Cerebellar cortex (tissue), 1 donor: ENCODE measurements at places on chromosomes 16 and 17.

DNA sequence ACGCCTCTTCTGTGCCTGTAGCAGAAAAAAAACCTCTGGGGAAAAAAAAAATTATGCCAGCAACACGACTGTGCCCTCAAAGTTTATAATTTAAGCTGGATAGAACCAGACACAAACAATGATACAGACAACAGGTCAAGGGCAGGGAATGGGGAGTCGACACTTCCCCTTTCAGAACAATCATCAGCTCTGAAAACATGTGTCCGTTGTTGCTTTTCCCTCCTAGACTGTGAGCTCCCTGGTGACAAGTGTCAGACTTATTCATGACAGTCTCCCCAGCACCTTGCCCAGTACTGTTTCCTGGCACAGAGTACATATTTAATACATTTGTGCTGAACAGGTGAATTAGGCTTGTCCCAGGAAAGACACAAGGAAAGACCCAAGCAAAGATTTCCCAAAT is 178.3 kb downstream of the SOX9 start:
- DNase-seq, result no peak

DNA sequence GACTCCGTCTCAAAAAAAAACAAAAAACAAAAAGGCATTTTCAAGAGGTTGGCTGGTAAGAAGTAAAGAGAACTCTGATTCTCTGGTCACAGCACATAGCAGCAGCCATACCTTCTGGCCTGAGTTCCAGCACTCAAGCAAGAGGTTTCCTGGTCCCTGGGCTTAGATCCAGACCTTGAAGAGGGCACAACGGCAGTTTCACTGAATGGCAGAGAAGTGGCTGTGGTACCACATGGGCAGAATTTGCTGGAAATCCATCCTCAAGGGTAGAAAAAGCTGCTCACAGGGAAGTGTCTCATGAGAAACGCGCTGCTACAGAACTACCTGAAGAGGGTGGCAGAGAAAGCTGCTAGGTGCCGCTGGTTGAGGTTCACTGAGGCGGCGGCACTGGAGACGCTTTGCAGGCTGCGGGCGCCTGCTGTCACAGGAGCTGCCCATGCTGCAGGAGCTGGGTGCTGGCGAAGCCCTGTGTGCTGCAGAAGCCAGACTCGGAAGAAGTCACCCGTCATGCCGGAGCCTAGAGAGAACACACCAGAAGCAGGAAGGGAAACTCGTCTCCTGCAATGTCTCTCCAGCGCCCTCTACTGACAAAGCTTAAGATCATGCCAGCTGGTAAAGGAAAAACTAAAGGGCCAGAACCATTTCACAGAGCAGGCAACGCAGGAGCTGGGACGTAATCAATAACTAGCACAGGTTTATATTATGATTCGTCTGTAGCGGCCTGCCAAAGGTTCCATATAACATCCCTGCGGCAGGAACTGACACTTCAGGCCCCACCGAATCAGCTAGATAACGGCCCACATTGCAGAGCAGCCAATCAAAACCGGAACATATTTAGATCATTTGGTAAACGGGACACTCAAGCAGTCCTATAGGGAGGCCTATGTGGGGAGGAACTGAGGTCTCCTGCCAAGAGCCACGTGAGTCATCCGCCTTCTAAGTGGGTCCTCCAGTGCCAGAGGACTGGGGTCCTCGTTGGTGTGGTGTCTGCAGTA is 5.4 kb upstream of the ZNF213 start:
- DNase-seq, result peak; percentile 96

DNA sequence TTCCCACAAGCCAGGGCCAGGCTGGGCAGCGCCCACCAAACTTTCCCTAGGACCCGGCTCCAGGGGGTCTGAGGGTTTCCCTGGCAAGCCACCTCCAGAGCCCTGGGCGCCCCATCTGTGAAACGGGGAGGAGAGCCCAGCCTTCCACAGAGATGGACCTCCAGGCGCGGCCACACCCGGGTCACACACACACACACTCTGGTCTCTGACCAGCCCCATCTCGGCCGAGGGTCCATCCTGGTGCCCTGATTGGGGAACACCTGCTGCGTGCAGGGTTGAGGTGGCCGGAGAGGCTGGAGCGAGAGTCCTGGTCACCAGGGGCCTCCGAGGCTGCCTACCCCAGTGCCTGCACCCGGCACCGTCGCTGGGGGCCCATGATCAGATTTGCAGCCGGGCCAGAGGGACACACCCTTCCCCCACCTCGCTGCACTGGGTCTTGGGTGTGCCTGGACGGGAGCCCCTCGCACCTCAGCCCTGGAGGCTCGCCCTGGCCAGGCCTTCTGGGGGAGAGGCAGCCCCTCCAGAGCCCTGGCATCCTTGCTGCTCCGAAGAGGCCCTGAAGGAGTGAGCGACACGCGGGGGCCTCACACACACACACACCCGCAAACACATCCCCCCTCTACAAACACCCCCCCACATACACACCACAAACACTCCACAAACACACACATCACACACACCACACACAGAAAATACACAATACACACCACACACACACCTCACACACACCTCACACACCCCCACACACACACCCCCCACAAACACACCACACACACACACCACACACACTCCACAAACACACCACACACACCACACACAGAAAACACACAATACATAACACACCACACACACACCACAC is 29.7 kb downstream of the SLC25A10 start:
- no peak for DNase-seq

GRCh38 chr17:72724267-72724666 is 368.2 kb downstream of the SLC39A11 start:
- DNase-seq, result no peak

- no peak for DNase-seq
Measured at GRCh38 chr16:71480956-71481355, 8.2 kb downstream of the ZNF19 start.

GRCh38 chr17:14061666-14062560 is 7.4 kb upstream of the COX10 start:
- no peak for DNase-seq

DNA sequence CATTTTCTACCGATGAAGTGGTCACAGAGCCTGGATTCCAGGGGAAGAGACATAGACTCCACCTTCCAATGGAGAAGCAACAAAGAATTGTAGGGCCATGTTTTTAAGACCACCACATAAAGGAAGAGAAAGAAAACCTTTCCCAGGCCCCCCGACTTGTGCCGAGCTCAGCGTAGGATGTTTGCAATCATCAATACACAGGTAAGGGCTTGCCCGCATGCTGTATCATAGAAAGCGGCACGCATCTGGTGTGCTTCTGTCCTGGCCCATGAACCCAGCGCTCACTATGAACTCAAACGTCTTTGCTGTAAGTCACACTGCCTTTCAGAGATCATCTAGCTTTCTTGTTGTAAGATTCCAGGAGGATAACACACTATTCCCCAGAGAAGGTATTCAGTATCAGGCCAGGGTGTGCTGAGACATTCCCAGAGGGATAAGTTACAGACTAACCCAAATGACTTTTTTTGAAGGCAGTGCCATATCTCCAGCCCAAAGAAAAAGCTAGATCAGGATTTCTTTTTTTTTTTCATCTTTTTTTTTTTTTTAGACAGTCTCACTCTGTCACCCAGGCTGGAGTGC is 79.5 kb upstream of the RPL38 start:
- DNase-seq, result no peak

DNA sequence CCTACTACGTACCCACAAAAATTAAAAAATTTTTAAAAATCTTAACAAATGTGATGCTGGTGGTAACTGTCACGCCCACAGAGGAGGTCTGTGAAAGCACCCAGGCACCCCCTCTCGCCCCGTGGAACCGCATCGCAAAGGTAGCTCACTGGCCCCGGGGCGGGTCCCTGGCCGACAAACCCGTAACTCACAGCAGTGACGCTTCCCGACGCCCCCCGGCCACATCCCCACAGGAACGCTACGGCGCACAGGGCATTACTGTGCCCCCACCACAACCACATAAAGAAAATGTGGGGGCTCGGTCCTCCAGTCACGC is 366 bp downstream of the ANKS3 start:
- DNase-seq, result peak; percentile 9

DNA sequence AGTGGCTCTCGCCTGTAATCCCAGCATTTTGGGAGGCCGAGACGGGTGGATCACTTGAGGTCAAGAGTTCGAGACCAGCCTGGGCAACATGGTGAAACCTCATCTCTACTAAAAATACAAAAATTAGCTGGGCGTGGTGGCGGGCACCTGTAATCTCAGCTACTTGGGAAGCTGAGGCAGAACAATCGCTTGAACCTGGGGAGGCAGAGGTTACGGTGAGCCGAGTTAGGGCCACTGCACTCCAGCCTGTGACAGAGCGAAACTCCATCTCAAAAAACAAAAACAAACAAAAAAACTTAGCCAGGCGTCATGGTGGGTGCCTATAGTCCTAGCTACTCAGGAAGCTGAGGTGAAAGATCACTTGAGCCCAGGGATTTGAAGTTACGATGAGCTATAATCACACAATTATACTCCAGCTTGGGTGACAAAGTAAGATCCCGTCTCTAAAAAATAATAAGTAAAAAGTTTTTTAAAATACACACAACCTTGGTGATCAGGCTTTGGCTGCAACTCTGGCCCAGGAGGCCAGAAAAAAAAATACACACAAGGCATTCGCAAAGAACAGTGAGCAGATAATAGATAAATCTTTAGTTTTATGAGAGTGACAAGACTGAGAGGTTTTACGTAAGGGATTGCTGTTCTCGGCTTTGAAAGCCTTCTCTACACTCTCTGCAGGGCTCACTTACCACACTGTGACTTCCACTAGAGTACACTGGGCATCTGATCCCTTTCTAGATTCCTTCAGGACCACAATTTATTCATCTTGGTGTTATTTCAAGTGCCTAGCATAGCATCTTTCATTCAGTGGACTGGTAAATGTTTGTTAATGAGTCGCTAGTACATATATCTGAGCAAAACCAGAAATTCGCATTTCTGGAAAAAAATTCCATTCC is 5.9 kb downstream of the GSPT1 start:
- DNase-seq, result no peak

DNA sequence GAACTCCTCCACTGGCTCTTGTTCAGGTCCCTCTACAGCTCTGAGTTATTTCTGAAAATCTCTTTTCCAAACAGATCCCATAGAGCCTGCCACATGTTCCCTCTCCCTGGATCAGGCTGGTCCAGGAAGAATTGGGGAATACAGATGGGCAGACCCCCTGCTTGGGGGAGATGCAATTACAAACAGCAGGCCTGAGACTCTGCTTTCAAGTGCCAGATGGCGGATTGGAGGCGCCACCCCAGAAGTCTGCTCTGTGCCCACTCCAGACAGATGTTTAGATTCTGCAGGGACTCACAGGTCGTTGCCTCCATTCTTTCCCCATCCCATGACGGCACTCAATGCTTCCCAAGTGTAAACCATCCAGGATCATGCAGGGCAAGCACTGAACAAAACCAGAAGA is 316.6 kb downstream of the SLC39A11 start:
- DNase-seq, result no peak

GRCh38 chr16:80947239-80947638 is 59.4 kb downstream of the CMC2 start:
- no peak for DNase-seq

- no peak for DNase-seq
Measured at GRCh38 chr16:29950806-29951461, 10.9 kb upstream of the TMEM219 start.

DNA sequence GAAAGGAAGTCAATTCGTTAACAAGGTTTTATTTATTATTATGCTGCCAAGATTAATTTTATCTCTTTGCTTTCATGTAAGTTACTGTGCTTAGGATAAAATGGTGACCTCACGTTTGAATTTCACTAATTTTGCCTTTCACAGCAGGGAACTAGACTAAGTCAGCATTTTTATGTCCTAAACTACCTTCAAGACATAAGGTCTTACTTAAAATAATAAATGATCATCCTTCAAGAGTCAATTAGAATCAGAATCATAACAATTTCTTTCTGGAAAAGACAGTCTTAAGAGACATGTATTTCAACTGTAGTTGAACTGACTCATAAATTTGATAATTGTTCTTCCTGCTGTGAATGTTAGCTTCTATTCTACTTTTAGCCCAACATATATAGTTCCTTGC is 893.8 kb downstream of the KCNJ2 start:
- DNase-seq, result no peak

DNA sequence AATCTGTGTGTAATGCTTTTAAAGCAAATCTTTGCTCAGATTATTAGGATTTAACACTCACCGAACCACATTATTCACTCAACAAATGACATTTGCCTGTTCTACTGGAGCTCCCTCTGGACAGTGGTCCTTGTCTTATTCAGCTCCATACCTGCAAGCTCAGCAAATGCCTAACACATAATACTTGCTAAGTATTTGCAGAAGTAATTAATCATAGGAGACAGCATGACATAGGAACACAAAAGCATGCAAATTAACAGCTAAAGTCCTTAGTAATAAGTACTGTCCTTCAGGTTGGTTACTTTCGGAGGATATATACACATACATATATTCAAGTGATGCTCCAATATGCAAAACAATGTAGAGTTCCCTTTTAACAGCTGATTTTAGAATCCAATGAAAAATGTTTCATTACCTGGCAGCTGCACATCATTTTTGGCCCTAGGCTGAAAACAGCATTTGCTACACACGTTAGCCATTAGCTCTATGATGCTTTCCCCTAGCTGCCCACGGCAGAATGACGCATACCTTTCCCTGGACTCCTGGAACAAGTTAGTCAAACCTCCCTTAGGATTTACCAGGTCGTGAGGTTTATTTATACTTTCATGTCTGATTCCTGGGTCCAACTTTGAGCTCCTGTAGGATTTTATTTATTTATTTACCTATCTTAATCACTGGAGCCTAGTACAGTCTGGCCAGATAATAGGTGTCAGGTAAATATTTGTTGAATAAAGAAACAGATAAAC is 8.6 kb downstream of the BRD7 start:
- DNase-seq, result peak; percentile 32

- no peak for DNase-seq
Measured at GRCh38 chr16:80739523-80739922, 64.9 kb downstream of the CDYL2 start.

DNA sequence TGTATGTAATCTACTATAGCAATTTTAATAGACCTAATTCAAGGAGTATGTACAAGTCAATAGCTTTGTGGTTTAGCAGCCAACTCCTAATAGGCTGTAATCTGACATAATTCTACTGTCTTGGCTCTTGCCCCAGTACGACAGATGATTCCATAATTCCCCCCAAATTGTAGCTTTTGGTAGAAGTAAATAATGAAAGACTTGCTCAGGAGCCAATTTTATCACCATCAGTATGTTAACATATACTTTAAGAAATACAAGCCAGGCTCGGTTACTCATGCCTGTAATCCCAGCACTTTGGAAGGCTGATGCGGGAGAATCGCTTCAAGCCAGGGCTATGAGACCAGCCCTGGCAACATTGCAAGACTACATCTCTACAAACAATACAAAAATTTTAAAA is 53.9 kb downstream of the AP2B1 start:
- DNase-seq, result no peak

- no peak for DNase-seq
Measured at GRCh38 chr16:14462811-14463210, 167.2 kb downstream of the PARN start.

GRCh38 chr17:40283662-40284061 is 4.0 kb upstream of the CDC6 start:
- DNase-seq, result no peak

- no peak for DNase-seq
Measured at GRCh38 chr16:78952630-78953029, 647.9 kb downstream of the MAF start.
